ENCODE measurements at places on chromosomes 3 and 15. TPM values are rescaled to one million over a fixed set of nuclear protein-coding genes. Genes with fewer than 3 reads are reported as not detected.

Gene ZDHHC3
- 72.1 TPM for total RNA-seq

Gene PML
- total RNA-seq: 22.9 TPM

Gene SH2D7
- total RNA-seq: not detected

Gene MESD
- 19.2 TPM for total RNA-seq

Gene LCTL
- total RNA-seq: 1.7 TPM

Gene OXNAD1
- total RNA-seq: 10.1 TPM

Gene CTXN2
- total RNA-seq: not detected

Gene PTX3
- total RNA-seq: 549 TPM

Gene C3orf22
- total RNA-seq: not detected
